ENCODE measurements at places on chromosomes 1 and 21.
A peak's percentile ranks its signal among the peaks of the same experiment; 100 is the strongest.

DNA sequence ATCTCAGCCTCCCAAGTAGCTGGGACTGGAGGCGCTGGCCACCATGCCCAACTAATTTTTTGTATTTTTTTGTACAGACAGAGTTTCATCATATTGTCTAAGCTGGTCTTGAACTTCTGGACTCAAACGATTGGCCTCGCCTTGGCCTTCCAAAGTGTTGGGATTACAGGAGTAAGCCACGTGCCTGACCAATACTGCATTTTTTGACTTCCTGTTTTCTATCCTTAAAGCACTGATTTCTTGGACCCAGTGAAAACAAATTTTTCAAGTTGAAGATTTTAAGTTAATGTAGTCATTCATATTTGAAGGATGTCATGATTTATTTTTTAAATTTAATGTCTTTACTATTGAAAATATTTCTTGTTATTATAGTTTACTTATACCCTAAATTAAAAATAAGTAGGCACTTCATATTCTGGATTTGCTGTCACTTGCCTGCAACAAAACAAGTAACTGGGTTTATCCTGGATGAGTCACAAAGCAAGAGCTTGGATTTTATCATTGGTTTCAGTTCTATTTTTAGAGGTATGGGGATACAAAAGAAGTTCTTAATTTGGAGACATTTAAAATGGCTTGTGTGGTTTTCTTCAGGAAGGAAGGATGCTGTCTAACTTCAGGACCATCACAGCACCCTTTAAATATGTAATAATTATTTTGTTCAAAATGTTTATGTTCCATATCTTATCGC lies 2.2 kb upstream of the VPS45 start:
- DNase-seq = no peak

DNA sequence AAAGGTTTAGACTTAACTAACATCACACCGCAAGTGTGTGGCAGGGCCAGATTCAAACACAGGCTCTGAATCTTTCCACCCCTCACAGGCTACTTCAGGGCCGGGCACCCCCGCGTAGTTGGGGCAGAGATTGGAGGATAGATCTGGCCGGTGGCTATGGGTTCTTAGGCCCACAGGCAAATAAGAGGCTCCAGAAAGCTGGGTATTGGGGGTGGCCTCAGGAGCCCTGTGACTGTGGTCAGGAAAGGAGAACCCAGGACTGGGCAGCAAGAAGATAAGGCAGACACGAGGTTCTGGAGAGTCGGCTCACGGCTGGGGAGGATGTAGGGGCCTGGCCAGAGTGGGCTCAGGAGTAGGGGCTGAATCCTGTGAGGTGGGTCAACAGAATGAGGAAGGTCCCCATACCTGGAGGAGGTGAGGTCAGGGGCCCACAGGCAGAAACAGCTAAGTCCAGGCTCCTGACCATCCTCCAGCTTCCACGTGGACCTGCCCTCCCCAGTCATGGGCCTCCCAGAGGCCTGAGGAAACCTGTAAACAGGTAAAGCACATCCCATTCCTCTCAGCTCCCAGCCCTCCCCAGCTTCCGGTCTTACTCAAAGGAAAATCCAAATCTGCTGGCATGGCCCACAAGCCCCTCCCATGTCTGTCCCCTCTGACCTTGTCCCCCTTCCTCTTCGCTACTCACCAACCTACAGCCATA lies 306.2 kb downstream of the MATN1 start:
- no peak for DNase-seq

- no peak for DNase-seq
Measured at GRCh38 chr1:211648980-211649934, 26.2 kb downstream of the NEK2 start.

DNA sequence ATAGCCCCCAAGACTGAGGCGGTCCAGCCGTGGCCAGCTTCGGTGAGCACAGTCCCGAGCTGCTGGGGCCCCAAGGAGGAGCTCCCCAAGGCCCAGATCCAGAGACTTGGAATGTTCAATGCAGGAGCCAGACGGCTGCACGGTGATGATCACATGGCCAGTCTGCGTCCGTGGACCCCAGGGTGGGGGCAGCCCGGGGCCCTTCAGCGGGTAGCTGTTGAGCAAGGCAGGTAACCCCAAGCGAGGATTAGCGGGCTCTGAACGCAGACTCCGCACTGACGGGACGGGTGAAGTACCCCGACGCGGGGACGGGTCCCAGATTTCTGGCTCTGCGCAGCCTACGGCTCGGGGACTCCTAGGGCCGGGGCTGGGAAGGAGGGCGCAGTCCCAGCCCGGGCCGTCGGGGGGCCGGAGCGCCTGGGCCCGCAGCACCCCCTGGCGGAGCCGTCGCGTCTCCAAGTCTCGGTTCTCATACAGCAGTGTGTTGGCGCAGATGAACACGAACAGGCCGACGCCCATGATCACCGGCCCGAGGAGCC lies 2.7 kb downstream of the TMEM200B start:
- DNase-seq = peak; percentile 53

GRCh38 chr21:39650801-39651200 lies 38.1 kb downstream of the B3GALT5 start:
- DNase-seq = no peak

- no peak for DNase-seq
Measured at GRCh38 chr1:27575840-27576331, 28.1 kb downstream of the AHDC1 start.

- no peak for DNase-seq
Measured at GRCh38 chr1:175033953-175034352, 10.7 kb upstream of the MRPS14 start.

- DNase-seq = no peak
Measured at GRCh38 chr1:195965036-195965435, 643.2 kb downstream of the KCNT2 start.

DNA sequence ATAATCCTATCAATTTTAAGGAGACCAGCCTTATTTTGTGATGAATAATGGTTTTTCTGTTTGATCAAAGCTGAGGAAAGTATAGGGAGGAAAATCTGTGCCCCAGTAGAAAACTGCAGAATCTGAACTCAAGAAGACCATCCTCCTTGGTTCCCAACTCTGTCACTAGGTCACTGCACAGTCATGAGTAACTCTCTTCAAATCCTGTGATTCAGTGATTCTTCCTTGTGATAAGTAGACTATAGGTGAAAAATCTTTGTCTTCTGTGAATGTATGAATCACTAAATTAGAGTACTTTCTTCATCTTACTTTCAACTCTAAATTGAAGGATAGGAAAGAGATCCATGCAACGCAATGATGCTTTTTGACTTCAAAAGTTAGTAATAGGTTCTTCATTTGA lies 13.3 kb upstream of the OR2L5 start:
- no peak for DNase-seq

GRCh38 chr1:1157426-1157913 lies 16.2 kb upstream of the TTLL10 start:
- no peak for DNase-seq

DNA sequence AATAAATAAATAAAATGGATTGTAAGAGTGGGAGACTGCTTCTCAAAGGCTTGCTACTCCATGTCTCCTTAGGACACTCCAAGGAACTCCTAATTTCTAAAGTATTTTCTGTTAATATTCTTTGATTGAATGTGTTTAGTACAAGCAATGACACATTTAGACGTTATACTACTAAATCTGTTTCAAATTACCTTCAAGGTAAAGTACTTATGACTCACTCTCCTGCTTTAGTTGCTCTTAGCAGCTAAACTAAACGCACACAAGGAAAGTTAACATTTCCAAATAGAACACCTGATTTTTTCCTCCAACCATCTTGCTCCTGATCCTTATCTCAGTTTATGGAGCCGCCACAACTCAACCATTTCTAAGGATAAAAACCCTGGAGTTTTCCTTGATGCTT lies 969.8 kb upstream of the ADGRL4 start:
- no peak for DNase-seq

DNA sequence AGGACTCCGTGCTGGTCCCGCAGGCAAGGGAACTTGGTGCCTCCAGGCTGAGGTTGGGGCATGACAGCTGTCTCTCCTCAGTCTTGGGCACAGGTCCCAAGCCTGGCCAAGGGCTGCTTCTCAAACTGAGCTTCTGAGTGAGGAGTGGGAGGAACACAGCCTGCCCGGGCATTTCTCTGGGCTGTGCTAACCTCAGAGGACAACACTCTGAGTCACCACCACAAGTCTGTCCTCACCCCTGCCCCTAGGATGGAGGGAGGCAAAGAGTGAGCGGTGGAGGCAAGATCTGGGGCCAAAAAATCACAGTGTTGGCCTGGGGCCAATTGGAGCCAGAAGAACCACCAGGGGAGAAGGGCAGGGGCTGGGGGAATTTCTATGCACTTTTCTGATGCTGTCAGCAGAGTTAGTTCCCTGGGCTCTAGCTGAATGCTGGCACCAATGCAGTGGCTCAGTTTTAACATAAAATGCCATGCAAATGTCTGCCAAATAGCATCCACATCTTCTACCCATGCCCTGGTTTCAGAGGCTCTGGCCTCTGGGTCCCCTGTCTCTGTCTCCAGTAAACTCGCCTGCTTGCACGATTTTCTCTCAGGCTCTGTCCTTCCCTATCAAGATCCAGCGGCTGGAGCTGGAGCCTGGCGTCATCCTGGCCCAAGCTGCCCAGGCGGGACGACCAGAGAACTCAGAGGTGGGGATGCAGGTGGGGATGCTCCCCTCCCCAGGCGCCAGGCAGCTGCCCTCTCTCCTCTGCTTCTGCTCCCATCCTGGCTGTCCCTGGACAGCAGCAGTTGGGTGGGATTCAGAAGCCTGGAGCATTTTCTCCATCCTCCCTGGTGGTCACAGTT lies 11.0 kb upstream of the CDK18 start:
- DNase-seq = no peak

- DNase-seq = no peak
Measured at GRCh38 chr1:145849356-145850160, 4.1 kb downstream of the NUDT17 start.

DNA sequence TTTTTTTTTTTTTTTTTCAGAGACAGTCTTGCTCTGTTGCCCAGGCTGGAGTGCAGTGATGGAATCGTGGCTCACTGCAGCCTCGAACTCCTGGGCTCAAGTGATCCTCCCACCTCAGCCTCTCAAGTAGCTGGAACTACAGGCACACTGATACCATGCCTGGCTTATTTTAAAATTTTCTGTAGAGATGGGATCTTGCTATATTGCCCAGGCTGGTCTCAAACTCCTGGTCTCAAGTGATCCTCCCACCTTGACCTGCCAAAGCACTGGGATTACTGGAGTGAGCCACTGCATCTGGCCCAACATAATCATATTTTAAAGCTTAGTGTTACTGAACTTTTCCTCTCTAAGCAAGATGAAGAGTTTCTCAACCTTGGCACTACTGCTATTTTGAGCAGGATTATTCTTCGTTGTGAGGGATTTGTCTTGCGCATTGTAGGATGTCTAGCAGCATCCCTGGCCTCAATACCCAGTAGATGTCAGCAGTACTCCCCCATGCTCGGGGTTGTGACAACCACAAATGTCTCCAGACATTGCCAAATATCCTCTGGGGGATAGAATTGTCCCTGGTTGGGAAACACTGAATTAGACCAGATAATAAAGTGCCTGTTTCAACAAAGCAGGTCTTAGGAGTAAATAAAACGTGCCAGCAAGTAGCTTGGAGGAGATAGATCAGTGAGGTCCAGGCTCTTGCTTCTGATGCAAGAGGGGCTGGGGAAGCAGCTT lies 15.1 kb upstream of the THRAP3 start:
- DNase-seq = no peak

- no peak for DNase-seq
Measured at GRCh38 chr1:223106856-223107255, 36.2 kb downstream of the TLR5 start.

- no peak for DNase-seq
Measured at GRCh38 chr1:92488416-92488815, 1.7 kb upstream of the GFI1 start.

DNA sequence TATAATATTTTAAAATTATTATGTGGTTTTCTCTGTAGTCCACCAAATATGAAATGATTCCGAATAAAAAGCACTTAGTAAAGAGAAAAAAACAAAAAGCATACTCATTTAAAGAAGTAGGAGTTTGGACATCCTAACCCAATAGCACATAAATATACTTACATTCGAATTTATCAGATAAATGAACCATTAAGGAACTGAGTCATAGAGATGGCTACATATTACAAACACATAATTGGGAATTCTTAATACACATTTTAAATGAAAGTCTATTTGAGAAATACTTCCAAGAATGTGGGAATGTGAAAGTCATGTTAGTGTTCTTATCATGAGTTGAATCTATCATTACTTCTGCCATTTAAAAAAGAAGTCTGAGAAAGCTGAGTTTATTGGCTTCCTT lies 75.0 kb downstream of the USP24 start:
- DNase-seq = no peak

DNA sequence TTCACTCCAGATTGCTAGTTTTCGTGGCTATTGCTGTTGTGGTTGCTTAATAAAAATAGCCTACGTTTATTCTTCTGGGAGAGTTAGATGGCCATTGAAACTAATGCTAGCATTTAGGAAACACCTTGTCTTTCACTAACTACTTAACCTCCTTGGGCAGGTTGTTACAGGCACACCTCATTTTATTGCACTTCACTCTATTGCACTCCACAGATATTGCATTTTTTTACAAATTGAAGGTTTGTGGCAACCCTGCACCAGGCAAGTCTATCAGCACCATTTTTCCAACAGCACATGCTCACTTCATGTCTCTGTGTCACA lies 11.3 kb upstream of the MARK1 start:
- peak; percentile 55 for DNase-seq

- no peak for DNase-seq
Measured at GRCh38 chr1:240652549-240652948, 40.6 kb upstream of the GREM2 start.

- DNase-seq = no peak
Measured at GRCh38 chr1:153001382-153001781, at the start of gene SPRR3. SPRR3 (plus strand) TSS chr1:153001749; CDS start chr1:153003021, 1,272 bp downstream.

DNA sequence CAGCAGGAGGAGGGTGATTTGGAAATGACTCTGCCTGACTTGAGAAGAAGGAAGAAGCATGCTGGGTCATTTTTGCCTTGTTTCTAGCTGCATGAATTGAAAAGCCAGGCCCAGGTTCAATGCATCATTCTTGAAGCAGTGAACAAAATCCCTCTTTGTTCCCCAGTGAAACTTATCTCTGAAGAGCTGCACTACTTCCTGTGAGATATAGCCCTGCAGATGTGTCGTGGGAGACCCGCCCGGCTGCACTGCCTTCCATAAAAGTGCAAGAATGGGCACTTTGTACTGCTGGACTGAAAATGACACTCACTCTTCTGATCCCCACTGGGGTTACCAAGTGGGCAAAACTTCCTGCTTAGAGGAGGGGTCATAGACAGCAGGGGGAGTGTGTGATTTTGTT lies 249.2 kb upstream of the NFIA start:
- no peak for DNase-seq

DNA sequence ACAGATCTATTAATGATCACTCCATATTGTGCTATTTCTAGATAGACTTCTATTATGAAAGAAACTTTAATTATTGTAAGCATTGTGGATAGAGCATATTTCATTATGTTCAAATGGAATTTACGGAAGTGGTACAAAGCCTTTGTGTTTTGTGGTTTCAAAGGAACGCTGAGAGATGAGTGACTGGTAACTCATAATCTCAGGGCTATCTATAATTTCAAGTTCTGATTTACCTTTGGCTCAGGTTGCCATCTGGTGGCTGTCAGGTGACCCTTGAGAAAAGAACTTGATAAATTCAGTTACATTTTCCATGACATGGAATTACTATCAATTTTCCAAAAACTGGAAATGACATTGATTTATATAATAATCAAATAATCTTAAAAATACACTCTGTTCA lies 12.2 kb downstream of the NTNG1 start:
- peak; percentile 64 for DNase-seq

- no peak for DNase-seq
Measured at GRCh38 chr1:240712014-240712731, 100.2 kb upstream of the GREM2 start.

- no peak for DNase-seq
Measured at GRCh38 chr1:41526956-41527561, 42.6 kb upstream of the EDN2 start.
